ENCODE measurements at places on chromosomes 2 and 18. TPM values are rescaled to one million over a fixed set of nuclear protein-coding genes. Genes with fewer than 3 reads are reported as not detected.

The CDK15 gene
- not detected for total RNA-seq

The DSG1 gene
- total RNA-seq: not detected

The ANKRD62 gene
- not detected for total RNA-seq

The ARHGAP15 gene
- total RNA-seq: not detected

The UGT1A1 gene
- total RNA-seq: 0.51 TPM

The GKN2 gene
- 2.4 TPM for total RNA-seq

The IL1RL1 gene
- 1.2 TPM for total RNA-seq

The SCYGR4 gene
- not detected for total RNA-seq

The ST6GAL2 gene
- total RNA-seq: 13.1 TPM

The INPP5D gene
- total RNA-seq: 0.53 TPM

The HS1BP3 gene
- 43.2 TPM for total RNA-seq

Measured in A549 treated with AZD2906 at 1 μM for 4 hours (cell line).